ENCODE measurements at places on chromosomes 3 and 15.

DNA sequence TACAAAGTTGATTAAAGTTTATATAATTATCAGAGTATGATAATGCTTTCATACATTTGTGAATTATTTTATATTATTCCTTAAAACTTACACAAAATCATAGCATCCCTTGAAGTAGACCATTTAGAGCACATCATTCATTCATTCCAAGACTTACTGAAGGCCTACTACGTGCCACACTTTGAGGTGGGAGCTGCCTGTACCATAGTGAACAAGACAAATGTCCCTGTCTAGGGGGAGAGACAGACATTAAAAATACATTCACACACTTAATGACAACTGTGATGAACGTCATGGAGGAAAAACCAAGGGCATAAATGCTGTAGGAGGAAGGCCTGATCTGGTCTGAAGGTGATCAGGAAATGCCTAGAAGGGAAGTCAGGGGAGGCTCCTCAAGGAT is 12.1 kb downstream of the MCCC1 start:
- DNase-seq: no peak

DNA sequence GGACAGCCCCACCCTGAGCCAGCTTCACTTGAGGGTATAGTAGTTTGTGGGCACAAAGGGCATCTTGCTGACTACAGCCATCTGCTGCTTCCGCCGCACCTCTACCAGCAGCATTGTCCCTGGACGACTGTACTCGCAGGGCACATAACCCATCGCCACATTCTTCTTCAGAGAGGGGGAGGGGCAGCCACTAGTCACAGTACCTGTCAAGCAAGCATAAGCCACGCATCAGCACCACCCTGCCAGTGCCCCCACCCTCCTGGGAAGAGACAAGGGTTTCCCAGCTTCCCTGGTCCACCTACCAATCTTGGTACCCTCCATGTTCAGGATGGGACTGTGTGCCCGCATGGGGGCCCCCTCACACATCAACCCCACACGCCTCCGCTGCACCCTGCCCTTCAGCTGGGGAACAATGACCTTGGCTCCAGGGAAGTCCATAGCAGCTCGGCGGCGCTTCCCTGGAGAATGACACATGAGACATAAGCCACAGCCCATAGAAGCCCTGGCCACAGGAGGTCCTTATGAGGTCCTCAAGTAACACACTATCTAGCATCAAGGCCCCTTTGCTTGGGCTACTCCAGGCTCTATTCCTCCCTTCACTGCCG is 4.7 kb downstream of the AMT start:
- no peak for DNase-seq

GRCh38 chr15:70479056-70479455 is 284.3 kb downstream of the UACA start:
- no peak for DNase-seq

GRCh38 chr15:36472672-36473071 is 106.8 kb upstream of the CDIN1 start:
- DNase-seq: no peak

GRCh38 chr3:72155391-72156064 is 370.6 kb upstream of the PROK2 start:
- no peak for DNase-seq

DNA sequence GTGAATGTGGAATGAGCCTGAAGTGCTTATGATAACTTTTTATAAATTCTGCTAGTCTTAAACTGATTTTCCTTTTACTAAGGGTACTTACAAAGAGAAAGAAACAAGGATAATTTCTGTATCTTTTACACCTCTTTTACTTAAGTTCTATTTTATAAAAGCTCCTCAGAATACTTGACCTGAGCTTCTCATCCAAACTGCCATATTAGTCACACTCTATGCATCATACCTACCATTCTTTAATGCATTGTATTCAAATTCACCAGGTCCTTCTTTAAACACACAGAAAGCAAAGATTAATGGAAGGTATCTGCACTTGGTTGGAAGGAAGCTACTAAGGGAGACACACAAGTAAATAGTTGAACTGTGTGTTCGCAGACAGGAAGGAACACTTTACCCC is 1.6 kb upstream of the TOPAZ1 start:
- no peak for DNase-seq

- no peak for DNase-seq
These were observed 666 bp downstream of the SNX33 start for GRCh38 chr15:75648156-75649000.

DNA sequence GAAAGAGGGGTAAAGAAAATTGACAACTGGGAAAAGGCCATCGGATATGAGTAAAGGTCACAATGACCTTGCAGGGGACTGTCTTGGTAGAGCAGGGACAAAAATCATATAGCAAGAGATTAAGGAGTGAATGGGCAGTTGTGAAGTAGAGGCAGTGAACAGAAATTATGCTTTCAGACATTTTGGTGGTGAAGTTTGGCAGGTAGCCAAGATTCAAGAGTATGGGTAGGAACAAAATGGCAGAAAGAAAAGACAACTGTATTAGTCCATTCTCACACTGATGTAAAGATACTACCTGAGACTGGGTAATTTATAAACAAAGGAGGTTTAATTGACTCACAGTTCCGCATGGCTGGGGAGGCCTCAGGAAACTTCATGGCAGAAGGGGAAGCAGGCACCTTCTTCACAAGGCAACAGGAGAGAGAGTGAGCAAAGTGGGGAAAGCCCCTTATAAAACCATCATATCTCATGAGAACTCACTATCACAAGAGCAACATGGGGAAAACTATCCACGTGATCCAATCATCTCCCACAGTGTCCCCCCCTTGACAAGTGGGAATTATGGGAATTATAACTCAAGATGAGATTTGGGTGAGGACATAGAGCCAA is 84.0 kb downstream of the CGNL1 start:
- no peak for DNase-seq

DNA sequence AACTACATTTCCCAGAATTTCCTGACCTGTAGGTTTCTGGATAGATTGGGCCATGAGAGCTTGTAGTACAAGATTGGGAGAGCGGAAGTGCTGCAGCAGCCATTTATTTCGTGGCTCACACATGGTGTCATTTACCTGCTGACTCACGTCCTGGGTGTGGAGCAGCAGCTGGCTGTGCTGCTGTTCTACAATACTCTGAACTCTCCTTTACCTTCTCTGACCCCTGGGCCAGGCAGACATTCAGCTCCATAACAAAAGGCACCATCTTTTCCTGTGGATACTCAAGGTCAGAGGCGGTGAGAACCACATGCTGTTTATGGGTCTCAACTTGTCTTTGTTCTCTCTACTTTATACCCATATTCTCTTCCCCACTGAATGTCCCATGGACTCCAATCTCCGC is 490.2 kb downstream of the IGSF11 start:
- DNase-seq: no peak

GRCh38 chr3:190545191-190545590 is 31.3 kb downstream of the IL1RAP start:
- no peak for DNase-seq

DNA sequence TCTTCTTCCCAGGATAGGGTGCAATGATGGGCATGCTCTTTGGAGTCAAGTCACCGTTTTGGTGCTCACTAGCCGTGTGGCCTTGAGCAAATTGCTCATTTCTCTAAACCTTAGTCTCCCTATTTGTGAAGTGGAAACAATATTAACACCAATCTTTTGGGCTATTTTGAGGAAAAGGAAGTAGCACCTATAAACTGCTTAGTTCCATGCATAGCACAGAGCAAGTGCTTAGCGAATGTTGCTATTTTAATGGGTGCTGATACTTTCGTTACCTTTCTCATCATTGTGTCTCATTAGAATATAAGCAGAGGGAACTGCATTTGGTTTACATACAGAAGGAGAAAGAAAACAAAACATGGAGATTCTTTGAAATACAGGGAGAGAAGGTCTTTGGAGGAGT is 66.1 kb downstream of the BOC start:
- DNase-seq: no peak

DNA sequence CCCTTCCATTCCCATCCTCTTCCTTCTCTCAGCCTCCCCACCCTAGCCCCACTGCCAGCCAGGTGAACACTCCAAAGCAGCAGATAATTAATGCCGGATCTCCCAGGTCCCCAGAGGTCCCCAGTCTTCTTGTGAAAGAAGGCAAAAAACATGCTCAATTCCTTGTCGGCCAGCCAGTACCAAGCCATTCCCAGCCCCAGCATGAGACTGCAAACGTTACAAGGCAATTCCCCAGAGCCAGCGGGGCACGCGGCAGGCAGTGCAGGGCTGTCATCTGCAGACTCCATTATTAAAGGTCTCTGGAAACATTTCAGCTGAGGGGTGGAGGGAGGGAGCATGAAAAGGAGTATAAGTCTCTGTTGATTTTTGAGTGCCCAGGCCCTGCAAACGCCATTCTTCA is 117.8 kb downstream of the XXYLT1 start:
- DNase-seq: no peak

- DNase-seq: no peak
These were observed 87.8 kb downstream of the TOP2B start for GRCh38 chr3:25576831-25577454.

- DNase-seq: no peak
These were observed 175.8 kb downstream of the SPATA16 start for GRCh38 chr3:172965256-172965655.
